ENCODE measurements at places on chromosomes 16 and 17.

GRCh38 chr16:86680661-86681030 is 102.3 kb downstream of the FOXL1 start:
- no peak for DNase-seq

DNA sequence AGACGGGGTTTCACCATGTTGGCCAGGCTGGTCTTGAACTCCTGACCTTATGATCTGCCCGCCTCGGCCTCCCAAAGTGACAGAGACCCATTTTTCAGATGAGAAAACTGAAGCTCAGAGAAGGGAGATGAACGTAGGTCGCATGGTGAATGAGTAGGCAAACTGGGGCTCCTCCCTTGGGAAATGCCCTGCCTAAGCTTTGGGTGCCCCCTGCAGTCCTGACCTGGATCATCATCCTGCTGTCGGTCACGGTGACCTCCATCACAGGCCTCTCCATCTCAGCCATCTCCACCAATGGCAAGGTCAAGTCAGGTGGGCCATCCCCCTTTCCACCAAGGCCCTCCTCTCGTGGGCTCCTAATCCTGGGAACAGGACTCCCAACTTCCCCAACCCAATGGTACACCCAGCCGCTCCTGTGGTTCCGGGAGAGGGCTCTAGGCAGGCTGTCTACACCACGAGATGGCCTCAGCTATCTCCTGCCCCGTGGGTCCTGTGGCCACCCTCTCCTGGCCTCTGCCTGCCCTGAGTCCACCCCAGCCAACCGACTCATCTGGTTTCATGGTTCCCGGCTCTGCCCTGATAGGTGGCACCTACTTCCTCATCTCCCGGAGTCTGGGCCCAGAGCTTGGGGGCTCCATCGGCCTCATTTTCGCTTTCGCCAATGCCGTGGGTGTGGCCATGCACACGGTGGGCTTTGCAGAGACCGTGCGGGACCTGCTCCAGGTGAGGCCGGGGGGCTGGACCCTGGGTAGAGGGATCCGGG is 4.7 kb downstream of the SLC12A3 start:
- no peak for DNase-seq

DNA sequence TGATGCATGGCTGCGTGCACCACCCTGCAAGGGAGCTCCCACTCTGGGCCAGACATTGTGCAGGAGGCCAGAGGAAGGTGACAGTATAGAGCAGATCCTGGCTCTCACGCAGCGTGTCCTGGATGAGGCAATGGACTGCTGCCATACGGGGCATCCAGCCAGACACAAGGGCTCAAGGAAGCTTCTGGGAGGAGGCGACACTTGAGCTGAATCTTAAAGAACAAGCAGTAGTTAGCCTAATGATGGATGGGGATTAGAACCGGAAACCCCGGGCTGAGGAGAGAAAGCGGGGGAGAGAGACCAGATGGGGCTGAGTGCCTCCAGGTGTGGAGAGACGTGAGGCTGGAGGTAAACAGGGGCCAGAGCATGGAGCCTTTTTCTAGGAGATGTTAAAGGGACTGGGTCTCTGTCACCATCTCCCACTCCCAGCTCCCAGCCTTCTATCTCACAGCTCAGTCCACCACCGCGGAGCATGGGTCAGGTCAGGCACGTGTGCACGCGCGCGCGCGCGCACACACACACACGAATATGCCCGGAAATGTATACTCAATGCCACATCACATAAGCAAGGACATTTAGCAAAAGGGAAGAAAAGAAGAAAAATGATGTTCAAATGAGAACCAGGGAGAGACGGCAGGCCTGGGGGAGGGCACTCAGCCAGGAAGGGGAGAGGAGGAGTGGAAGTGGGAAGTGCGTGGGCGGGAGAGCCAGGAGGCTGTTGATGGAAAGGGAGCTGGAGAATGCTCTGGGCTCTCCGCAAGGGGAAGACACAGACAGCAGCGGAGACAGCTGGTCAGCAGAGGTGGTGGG is 46.3 kb downstream of the CCDC42 start:
- no peak for DNase-seq

GRCh38 chr17:16281351-16281750 is 64.3 kb downstream of the PIGL start:
- DNase-seq, result no peak

- peak; percentile 68 for DNase-seq
Measured at GRCh38 chr17:62703776-62704380, 76.4 kb downstream of the MRC2 start.

GRCh38 chr17:40915721-40916256 is 21.7 kb downstream of the KRT23 start:
- no peak for DNase-seq

- DNase-seq, result no peak
Measured at GRCh38 chr17:13476720-13477119, 125.0 kb downstream of the HS3ST3A1 start.

- DNase-seq, result no peak
Measured at GRCh38 chr17:70276906-70277305, 107.6 kb downstream of the KCNJ2 start.

DNA sequence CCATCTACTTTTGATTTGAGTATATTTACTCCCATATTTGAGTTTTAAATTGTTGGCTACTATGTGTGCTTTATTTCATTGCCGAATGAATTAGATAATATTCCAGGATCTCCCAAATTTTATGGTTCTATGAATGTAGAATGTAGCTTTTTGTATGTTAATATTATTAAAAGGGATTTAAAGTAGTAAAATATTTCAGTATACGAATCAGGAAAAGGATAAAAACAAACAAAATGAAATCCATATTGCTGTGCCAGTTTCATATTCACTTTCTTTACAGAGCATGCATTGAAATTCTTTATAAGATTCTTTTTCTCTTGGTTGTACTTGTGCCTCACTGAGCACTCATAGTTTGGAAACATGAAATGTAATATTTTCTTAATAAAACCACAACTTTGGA is 155.1 kb downstream of the CHD9 start:
- DNase-seq, result no peak

- no peak for DNase-seq
Measured at GRCh38 chr17:64779376-64780095, 117.4 kb upstream of the SMURF2 start.

- no peak for DNase-seq
Measured at GRCh38 chr17:50149091-50149416, 1.4 kb downstream of the PPP1R9B start.

DNA sequence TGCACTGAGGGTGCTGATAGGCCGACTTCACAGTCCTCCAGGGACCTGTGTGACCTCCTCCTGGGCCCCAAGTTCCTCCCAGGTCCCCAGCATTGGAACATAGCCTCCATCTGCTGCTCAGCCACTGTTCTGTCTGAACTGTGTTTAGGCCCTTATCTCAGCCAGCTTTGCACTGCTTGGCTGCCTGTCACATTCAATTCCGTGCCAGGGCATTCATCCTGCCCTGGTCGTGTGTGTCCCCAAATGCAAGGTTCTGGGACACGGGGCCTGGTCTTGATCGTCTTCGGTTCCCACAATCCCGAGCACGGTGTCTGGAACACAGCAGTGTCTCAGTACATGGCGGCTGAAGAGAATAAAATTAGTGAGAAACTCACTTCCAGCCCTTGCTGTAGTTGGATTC is 69.9 kb upstream of the NFAT5 start:
- DNase-seq, result no peak

DNA sequence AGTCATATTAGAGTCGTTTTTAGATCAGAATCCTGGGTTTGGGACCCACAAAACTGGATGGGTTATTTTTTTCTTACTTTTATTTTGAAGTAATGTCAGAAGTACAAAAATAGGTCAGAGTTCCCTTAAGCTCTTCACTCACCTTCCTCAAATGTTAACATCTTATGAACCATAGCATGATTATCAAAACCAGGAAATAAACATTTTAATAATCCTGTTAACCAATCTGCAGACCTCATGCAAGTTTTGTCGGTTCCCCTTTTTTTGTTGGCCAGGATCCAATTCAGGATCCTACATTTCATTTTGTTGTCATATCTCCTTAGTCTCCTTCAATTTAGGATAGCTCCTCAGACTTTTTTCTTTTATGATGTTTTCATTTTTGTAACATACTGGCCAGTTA is 162.0 kb downstream of the CHD9 start:
- no peak for DNase-seq

DNA sequence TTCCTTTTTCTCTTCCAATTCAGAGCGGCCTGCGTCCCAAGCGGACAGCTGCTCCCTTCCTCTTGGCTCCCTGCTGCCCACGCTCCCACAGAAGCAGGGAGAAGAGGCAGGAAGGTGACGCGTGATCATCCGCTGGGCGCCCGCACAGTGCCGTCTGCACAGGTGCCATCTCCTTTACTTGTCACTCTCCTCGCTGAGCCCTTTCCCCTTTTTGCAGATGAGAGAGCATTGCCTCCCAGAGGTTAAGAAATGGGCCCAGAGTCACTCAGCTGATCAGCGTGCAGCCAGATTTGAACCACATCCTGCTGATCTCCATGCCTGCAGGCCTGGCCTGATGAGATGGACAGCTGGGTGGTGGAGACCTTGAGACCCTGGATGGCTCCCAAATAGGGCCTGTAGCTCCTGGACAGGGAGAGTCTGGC is 299.8 kb downstream of the SEC14L1 start:
- DNase-seq, result no peak

- no peak for DNase-seq
Measured at GRCh38 chr17:47305302-47305923, 18.3 kb upstream of the EFCAB13 start.

GRCh38 chr16:86924537-86924936 is 346.2 kb downstream of the FOXL1 start:
- no peak for DNase-seq

- no peak for DNase-seq
Measured at GRCh38 chr16:87297918-87298631, 19.1 kb downstream of the C16orf95 start.

- no peak for DNase-seq
Measured at GRCh38 chr16:27954191-27954590, 109.3 kb downstream of the GSG1L start.

- DNase-seq, result no peak
Measured at GRCh38 chr17:49110509-49110908, 22.1 kb upstream of the B4GALNT2 start.

GRCh38 chr17:7613769-7614424 is 800 bp downstream of the FXR2 start:
- DNase-seq, result no peak

GRCh38 chr16:65410801-65411200 is 288.9 kb upstream of the CDH11 start:
- no peak for DNase-seq

GRCh38 chr17:42155614-42156045 is 841 bp upstream of the RAB5C start:
- peak; percentile 22 for DNase-seq

DNA sequence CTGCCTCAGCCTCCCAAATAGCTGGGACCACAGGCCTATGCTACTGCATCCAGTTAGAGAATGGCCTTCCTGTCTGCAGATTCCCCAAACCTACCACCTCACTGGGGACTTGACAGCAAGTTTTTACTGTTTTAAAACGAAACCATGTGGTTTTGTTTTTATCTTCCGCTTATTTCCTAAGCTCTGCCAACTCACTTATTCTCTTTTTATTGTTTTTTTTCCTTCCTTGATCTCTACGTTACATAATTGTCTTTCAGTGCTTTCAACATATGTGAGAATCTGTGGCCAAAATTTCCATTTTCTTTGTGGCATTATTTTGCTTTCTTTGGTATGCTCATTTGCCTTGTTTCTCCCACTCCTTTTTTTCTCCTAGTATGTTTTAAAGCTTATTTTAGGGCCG is 14.6 kb upstream of the SLC38A7 start:
- no peak for DNase-seq

DNA sequence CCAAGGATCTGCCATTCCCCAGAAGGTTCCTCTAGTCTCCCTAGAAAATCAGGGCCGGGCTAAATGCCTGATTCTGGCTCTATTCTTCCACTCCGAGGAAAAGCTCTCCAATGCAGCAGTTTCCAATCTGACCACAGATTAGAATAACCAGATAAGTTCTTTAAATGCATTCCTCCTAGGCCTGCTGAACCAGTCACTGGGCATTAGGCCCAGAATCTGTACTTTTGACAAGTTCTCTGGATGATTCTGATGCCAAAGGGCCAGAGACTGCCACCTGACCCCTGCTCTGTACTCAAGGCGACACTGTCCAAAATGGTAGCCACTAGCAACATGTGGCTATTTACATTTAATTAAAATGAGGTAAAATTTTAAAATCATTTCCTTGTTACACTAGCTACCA is 22.3 kb downstream of the MAP3K14 start:
- no peak for DNase-seq

DNA sequence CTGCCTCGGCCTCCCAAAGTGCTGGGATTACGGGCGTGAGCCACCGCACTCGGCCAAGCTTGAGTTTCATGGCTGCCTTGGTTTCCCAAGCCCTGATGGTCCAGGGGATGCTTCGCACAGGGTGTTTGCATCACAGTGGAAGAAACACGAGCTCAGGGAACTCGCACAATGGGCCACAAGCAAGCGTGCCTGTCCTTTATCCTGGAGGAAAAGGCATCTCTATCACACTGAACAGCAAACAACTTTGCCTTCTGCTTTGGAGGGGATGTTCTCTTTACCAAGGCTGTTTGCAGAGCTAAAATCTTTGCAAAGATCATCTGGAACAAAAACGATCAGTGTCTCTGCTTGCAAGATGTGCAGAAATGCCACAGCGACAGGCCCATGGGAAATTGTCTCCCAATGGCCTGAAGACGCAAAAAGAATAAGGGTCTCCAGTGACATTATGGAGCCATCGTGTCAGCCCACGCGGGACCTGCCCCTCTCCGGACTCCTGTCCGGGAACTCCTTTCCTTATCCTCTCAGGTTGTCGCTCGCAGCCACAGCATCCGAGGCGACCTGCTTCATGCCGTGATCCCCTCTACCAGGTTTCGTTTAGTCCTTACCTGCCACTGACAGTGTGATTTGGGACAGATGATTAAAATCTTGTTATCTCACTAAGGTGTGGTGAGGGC is 44.1 kb upstream of the CBFA2T3 start:
- DNase-seq, result no peak

DNA sequence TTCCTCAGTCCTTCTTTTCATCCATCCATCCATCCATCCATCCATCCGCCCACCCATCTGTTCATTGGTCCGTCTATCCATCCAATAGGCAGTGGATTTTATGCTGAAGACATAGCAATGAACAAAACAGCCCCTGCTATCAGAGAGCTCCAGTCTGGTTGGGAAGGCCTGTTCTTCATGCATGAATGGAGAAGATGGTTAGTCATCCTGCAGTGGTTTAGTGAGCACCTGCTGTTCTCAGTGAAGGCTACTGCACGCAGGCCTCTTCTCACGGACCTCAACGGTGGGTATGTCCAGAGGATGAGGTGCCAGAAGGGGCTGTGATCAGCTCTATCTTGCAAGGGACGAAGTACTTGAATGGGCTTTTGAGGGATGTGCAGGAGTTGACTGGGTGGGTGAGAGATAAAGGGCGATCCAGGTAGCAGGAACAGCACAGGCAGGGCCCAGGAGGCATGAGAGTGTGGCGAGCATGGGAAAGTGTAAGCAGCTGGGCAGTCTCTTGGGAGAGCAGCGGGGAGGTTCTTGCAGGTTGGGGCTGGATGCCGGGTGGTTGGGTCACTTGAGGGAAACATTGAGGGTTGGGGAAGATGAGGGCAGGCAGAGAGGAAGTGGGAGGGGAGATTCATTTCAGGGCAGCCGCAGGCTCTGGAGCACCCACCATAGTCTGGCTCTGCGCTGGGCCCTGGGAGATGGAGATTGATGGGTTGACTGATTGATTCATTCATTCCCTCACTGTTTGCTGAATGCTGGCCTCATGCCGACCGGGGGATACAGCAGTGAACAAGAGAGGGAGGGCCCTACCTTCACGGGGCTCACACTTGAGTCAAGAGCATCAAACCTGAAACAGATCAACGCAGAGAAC is 115.0 kb upstream of the CIBAR2 start:
- DNase-seq, result no peak

All from hypothalamus (tissue), 51 donors.